ENCODE measurements at places on chromosomes 11 and 22.

DNA sequence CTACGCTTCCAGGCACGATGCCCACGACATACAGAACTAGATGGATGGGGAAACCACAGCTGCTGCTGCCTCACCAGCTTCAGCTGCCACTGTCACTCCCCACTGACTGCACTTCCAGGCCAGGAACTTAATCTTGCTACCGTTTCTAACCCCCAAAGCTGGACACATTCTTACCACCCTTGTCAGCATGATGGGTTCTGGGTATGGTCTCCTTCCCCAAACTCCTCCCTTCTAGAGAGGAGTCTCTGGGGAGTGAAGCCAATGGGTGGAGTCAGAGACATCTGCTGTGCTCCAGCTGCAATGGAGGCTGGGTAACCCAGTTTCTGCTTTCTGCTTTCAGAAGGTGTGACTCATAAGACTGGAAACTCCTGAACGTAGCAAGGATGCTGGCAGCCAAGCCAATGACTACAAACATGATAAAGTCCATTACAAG is 87.0 kb upstream of the THY1 start:
- DNase-seq, result no peak

DNA sequence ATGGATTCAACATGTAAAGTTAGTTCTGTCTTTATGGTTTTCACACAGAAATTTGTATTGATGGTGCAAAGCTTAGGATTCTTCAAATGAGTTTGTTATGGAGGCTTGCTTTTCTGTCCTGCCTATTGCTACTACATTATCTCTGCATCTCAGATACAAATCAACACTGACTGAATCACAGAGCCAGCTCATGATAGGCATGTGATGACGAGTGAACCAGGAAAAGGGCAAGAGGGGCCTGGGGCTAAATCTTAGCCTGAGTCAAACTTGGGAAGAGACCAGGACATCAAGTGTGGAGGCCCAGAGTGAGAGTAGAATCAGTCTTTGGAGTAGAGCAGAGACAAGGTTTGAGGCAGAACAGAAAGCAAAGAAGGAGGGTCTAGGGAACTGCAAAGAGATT is 107.1 kb upstream of the CD44 start:
- no peak for DNase-seq

GRCh38 chr22:25777870-25778269 is 35.9 kb downstream of the MYO18B start:
- DNase-seq, result no peak

DNA sequence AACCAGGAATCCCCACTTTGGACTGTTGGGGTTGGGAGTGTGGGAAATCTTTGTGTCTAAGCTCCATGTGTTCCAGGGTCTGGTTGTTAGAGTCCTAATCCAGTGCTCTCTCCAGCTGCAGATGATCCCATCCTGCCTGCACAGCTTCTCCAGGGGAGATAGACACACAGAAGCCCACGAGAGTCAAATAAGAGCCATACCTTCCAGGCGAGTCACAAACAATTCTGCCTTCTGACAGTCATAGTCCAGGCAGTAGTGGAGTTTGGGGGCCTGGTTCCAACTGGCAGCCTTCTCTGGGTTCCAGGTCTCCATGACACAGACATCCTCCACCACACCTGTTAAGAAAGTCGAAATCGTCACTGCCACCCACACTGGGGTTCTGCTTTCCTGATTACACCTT is 32.1 kb downstream of the SYT13 start:
- DNase-seq, result no peak

GRCh38 chr11:27055065-27055682 is 14.6 kb downstream of the BBOX1 start:
- DNase-seq, result no peak

- no peak for DNase-seq
These were observed 25.5 kb downstream of the DDI1 start for GRCh38 chr11:104061853-104062521.

DNA sequence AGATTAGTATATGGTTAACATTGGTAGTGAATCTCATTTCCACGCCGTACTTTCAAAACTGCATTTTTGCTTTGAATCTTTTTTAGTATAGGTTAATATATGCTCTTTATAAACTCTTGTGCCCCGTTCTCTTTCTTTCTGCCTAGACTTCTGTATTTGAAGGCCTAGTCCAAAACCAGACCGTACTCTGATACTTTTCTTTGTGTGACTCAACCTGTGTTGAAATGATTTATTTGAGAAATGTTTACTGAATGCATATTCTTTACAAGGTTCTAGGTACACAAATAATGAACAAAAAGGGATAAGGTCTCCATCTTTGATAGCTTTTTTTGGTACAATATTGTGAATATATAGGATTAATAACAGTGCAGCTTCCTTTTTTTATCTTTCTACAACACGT is 68.3 kb downstream of the HIPK3 start:
- no peak for DNase-seq

- DNase-seq, result no peak
These were observed 63.2 kb upstream of the BIRC3 start for GRCh38 chr11:102254047-102254446.

DNA sequence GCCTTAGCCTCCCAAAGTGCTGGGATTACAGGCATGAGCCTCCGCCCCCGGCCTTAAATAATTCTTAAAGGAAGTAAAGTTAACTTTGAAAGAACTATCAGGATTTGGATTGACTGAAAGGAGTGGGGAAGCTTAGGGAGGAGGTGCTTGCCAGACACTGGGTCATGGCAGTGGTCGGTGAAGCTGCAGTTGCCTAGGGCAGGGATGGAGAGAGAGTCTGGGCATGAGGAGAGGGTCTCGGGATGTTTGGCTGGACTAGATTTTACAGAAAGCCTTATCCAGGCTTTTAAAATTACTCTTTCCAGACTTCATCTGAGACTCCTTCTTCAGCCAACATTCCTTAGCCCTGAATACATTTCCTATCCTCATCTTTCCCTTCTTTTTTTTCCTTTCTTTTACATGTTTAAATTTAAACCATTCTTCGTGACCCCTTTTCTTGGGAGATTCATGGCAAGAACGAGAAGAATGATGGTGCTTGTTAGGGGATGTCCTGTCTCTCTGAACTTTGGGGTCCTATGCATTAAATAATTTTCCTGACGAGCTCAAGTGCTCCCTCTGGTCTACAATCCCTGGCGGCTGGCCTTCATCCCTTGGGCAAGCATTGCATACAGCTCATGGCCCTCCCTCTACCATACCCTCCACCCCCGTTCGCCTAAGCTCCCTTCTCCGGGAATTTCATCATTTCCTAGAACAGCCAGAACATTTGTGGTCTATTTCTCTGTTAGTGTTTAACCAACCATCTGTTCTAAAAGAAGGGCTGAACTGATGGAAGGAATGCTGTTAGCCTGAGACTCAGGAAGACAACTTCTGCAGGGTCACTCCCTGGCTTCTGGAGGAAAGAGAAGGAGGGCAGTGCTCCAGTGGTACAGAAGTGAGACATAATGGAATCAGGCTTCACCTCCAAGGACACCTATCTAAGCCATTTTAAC is at the start of gene NNMT:
TSS of gene NNMT (plus strand) at position 724 of the 929 bp plus-strand sequence. CDS start at position 882, 158 bp downstream.
- DNase-seq, result no peak

- no peak for DNase-seq
These were observed 691.9 kb downstream of the FAM181B start for GRCh38 chr11:82041764-82042163.

- no peak for DNase-seq
These were observed 106.0 kb downstream of the ADAMTS15 start for GRCh38 chr11:130554241-130555055.

GRCh38 chr11:77568916-77569675 is 20.7 kb upstream of the AQP11 start:
- DNase-seq, result no peak

- DNase-seq, result no peak
These were observed 438 bp downstream of the ZW10 start for GRCh38 chr11:113773092-113773415.

GRCh38 chr11:19777039-19777376 is 64.4 kb downstream of the NAV2 start:
- no peak for DNase-seq

DNA sequence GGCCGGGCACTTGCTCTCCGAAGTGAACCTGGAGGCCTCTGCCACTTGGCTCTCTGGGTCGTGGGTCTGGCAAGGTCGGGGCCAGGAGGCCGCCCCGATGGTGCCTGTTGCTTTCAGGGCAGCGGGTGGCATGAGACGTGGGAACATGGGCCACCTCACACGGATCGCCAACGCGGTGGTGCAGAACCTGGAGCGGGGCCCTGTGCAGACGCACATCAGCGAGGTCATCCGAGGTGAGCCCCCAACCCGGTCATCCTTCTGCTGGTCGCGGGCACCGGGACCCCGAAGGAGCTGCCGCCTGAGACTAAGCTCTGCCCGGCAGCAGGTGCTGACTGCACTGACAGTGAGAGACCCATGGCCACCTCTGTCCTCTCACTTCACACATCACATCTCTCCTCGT is 40.0 kb downstream of the SBF1 start:
- no peak for DNase-seq

DNA sequence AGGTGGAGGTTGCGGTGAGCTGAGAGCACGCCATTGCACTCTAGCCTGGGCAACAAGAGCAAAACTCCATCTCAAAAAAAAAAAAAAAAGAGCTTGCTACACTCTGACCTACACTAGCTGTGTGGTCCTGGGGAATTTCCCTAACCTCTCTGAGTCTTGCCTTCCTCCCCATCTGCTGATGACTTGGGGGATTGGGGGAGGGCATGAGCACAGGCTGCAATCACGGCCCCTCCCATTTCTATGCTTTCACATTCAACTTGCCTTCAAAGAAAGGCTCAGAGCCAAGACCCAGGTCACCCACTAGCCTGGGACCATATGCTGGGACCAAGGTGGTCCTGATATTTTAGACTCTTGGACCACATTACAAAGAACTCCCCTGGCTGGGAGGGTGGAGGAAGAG is 39.8 kb upstream of the TEF start:
- DNase-seq, result no peak

DNA sequence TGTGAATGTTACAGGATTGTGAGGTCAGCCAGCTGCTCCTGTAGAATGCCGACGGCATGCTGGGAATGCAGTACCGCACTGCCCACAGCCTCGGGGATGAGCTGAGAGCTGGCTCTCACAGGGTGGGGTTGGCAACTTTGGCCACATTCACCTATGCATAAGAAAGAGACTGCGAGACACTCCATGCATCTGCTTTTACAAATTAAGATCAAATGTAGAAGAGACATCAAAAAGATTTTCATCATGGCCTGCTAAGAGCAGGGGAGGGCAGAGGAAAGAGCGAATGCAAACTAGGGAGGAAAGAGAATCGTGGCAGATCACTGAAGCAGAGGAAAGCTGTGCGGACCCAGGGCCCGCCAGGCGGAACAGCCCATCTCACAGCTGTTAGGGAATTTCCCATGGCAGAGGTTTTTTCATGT is 49.8 kb upstream of the SPATA19 start:
- DNase-seq, result no peak

DNA sequence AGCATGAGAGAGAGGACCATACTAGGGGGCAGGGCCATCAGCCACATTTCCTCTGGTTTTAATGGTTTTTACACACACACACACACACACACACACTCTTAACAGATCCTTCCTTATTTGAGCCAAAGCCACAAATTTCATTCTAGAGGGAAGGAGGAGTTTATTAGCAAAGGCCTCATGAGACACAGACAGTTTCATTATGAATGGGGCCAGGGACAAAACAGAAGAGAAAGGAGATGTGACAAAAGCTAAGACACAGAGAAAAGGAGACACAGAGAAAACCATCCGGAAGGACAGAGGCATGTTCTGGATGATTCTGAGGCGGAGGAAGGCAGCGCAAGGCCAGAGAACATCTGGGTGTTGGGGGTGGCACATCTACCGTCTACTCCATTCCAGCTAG is 32.2 kb upstream of the ARFGAP3 start:
- no peak for DNase-seq

DNA sequence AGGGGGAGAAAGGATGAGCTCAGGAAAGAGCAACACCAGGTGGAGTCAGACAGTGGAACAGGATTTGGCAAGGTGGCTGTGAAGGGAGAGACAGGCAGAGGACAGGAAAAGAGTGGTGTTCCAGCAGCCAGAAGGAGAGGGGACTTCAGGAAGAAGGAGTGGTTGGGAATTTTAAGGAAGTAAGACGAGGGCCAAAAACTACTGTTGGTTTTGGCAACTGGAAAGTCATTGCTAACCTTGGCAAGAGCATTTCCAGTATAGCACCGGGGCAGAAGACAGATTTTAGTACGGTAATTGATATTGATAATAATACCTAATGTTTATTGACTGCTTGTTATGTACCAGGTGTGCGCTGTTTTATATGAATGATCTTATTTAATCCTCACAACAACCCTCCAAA is 15.4 kb upstream of the DDX6 start:
- DNase-seq, result no peak

DNA sequence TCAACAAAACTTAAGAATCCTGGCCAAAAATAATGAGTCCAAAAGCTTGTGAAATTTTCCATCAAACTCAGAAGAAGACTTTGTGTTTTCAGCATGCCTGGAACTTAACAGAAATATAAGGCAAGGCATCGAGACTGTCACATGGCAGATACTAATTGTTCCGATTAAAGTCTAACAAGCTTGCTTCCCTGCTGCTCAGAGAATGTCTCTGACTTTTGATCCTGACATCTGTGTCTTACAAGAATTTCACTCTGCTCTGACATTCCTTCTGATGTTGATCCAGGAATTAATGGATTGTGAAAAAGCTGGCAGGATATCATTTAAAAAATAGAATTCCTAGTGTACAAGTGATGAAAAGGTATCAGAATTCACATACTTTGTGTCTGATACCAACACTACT is 170.2 kb downstream of the DCDC1 start:
- no peak for DNase-seq

DNA sequence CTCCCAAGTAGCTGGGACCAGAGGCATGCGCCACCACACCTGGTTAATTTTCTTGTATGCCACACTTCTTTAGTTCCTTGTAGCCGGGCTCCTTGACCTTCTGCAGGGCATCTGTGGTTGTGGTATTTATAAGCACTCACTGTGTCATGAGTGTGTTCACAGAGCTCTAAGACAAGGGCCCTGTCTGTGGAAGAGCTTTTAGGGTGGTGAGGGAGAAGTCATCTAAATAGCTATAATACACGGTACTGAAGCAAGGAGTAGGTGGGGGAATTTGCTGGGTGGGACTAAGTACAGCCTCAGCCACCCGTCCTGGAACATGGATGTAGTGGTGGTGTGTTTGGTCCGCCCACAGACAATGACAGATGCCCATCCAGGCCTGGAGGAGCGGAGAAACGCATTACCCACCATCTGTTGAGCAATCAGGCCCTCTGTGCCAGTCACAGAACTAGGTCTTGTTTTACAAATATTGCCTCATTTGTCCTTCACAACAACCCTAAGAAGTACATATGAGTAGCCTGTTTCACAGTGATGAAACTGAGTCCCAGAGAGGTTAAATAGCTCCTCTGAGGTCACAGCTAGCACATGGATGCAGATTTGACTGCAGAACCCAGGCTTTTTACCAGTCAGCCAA is 10.1 kb downstream of the ACO2 start:
- DNase-seq, result no peak
